ENCODE measurements at places on chromosomes 7 and 10. TPM values are rescaled to one million over a fixed set of nuclear protein-coding genes. Genes with fewer than 3 reads are reported as not detected.

The RPP38 gene
- 9.4 TPM for total RNA-seq

The AKR1C4 gene
- not detected for total RNA-seq

GRCh38 chr7:142485617-142486226 lies 227.9 kb upstream of the PRSS58 start:
- DNase-seq, result no peak

- no peak for DNase-seq
These were observed 287.8 kb upstream of the CDC14C start for GRCh38 chr7:48636391-48637015.

- no peak for DNase-seq
These were observed 578.6 kb upstream of the FOXK1 start for GRCh38 chr7:4103352-4104091.

DNA sequence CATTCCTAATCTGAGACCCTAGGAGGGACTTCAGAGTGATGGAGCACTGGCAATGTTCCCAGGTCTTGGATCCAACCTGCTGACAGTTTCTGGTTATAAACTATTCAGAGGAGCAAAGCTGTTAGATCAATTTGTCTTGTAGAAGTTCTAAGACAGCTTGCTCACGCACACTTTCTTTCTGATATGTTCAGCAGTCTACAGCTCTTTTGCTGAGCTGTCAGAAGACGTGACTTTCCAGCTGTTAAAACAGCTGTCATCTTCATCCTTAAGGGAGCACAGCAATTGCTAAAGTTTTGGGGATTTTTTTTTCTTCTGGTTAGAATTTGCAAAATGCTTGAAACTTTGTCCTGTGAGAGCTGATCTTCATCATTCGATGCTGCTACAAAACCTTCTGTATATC lies 823.1 kb downstream of the SORCS1 start:
- no peak for DNase-seq

DNA sequence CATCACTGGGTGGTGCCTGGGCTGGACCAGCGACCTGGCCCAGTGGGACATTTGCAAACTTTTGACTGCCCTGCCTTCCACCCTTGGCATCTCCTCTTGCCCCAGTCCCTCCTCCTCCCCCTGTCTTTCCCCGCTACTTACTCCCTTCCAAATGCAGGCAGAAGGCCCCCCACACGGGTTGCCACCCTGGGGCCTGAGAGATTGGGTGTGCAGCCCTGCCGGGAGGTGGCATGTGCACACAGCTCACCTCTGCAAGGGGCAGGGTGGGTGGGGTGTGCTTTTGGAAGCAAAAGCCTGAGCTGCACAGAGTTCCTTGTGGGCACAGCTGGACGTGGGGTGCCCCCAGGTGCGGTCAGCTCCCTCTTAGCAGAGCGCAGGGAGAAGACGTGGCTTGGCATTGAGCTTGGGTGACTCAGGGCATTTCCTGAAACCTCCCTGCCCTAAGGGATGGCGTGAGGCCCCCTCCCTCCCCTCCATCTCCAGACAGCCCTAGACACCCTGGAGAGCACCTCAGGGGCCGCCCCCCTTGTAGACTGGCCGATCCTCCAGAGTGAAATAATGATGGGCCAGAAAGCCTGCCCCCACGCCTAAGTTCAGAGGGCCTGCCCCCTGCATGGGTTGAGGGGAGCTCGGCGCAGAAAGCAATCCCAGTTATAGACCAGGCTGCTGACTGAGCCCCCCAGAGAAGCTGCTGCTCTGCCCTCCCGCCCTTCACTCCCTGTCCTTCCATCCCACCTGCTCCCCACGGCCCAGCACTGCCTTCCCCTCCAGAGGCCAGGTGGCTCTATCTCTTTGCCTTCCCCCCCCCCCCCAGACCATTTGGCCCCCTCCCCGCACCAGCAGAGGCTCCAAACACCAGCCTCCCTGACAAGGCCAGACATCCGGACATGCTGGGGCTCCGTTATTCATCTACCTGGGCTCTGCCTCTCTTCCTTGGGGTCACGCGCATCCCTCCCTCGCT lies 2.3 kb upstream of the SHH start:
- no peak for DNase-seq

GRCh38 chr7:49523870-49524269 lies 249.6 kb upstream of the VWC2 start:
- no peak for DNase-seq

The ABCB1 gene
- total RNA-seq, result 12.2 TPM

GRCh38 chr7:49852619-49853462 lies 79.4 kb downstream of the VWC2 start:
- DNase-seq, result no peak

DNA sequence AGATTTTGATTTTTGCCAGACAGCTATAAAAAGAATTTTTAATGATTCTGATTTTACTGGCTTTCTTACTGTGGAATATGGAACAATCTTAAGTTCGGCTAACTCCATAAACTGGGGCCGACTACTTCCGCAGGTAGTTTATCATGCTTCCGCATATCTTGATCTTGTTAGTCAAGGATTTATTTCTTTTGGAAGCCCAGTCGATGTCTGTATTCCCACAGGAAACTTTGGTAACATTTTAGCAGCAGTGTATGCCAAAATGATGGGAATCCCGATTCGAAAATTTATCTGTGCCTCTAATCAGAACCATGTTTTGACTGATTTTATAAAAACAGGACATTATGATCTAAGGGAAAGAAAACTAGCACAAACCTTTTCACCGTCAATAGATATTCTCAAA lies 8.1 kb downstream of the THNSL1 start:
- no peak for DNase-seq

DNA sequence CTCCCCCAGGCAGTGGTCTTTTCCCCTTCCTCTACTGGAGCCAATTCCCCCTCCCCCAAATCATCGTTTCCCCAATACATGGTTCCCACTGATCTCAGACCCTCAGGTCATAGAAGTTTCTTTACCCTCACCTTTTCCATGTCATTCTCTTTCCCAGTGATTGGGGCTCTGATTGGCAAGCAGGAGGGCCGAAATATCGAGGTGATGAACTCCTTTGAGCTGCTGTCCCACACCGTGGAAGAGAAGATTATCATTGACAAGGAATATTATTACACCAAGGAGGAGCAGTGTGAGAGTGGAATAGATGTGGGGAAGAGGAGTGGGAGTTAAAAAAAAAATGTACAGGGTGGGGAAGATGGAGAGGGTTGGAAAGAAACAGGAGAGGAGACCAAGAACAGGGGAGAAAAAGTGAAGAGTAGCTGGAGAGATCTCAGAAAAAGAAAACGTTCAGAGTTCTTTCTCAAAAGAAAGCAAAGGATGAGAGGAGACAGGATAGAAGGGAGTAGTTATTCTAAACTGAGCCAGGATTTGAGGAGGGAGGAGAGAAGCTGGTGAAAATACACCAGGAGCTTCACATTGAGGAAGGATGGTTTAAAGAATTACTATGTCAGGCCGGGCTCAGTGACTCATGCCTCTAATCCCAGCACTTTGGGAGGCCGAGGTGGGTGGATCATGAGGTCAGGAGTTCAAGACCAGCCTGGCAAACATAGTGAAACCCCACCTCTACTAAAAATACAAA lies 858 bp downstream of the COPS6 start:
- DNase-seq, result no peak

The INPP5F gene
- 19.8 TPM for total RNA-seq

GRCh38 chr10:35889971-35890675 lies 248.0 kb upstream of the FZD8 start:
- DNase-seq, result no peak

GRCh38 chr7:116801092-116801710 lies 61.2 kb upstream of the CAPZA2 start:
- no peak for DNase-seq

The PNLIP gene
- not detected for total RNA-seq

DNA sequence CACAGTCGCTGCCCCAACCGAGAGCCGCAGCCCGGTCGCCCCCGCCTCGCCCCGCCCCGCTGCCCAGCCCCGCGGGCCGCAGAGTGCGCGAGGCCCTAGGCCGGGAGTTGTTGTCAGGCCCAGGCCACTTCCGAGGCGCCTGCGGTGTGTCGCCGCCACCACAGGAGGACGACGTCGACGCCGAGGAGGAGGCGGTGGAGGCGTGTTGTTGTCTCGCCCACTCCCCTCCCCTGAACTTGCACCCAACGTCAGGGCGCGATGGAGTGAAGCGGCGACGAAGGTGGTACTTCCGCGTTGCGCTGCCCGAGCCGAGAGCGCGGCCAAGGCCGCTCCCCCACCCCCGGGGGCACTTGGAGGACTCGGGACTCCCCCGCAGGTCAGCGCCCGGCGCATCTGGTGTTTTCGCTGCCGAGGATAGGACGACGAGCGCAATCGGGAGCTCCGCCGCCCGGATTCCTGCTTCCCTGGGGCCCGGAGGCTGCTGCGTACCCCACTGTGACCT lies at the start of gene CDK13:
CDK13 (plus strand) TSS at position 286 of the 502 bp plus-strand sequence. CDS start 386 bp downstream, outside the sequence.
- peak; percentile 31 for DNase-seq

The RHEB gene
- total RNA-seq, result 124 TPM

DNA sequence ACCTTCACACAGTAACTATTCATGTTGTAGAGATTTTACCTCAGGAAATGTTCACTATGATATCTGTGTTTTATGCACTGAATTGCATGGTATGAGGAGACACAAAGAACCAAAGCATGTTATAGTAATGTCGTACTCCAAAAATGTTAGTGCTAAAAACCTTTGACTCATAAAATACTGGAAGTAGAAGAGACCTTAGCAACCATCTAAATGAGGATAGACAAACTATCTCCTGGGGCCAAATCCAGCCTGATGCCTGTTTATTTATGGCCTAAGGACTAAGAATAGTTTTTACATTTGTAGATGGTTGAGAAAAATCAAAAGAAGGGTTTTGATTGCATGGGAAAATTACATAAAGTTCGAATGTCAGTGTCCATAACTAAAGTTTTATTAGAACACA lies 535.1 kb downstream of the INHBA start:
- DNase-seq, result no peak

DNA sequence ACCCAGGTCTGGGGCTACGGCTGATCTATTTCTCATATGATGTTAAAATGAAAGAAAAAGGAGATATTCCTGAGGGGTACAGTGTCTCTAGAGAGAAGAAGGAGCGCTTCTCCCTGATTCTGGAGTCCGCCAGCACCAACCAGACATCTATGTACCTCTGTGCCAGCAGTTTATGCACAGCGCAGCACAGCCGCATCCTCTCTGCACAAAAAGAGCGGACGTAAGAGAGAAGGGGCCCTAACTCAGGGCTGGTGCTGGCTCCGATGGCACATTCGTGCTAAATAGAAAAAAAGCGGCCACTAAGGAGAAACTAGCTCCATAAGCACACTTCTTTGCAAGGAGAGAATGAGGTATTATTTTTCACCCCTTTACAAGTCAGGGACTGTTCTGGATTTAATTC lies 28.3 kb upstream of the PRSS1 start:
- no peak for DNase-seq

- no peak for DNase-seq
These were observed 4.2 kb downstream of the NPSR1 start for GRCh38 chr7:34662058-34662708.

The SLC18A2 gene
- 0.93 TPM for total RNA-seq

GRCh38 chr10:132865851-132866600 lies 76.3 kb downstream of the CFAP46 start:
- DNase-seq, result no peak

- no peak for DNase-seq
These were observed 322.9 kb downstream of the PTEN start for GRCh38 chr10:88186335-88186734.

The TBXAS1 gene
- 22.2 TPM for total RNA-seq

DNA sequence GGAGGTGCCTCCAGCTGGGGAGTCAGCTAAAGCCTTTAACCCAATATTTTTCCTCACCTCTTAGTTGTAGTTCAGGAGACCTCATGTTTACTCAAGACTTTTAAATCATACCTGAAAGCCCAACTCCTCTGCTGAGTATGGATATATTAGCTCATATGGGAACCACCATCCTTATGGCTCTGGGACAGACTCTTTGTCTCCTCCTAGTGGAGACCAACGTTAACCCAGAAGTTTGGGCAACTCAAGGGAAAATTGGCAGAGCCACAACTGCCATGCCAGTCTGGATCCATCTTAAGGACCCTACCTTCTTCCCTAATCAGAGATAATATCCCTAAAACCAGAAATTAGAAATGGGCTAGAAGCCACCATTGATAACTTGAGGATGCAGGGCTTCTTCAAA lies 80.8 kb downstream of the TMEM106B start:
- no peak for DNase-seq

GRCh38 chr7:100604976-100605911 lies 3.1 kb downstream of the PCOLCE start:
- DNase-seq, result no peak

DNA sequence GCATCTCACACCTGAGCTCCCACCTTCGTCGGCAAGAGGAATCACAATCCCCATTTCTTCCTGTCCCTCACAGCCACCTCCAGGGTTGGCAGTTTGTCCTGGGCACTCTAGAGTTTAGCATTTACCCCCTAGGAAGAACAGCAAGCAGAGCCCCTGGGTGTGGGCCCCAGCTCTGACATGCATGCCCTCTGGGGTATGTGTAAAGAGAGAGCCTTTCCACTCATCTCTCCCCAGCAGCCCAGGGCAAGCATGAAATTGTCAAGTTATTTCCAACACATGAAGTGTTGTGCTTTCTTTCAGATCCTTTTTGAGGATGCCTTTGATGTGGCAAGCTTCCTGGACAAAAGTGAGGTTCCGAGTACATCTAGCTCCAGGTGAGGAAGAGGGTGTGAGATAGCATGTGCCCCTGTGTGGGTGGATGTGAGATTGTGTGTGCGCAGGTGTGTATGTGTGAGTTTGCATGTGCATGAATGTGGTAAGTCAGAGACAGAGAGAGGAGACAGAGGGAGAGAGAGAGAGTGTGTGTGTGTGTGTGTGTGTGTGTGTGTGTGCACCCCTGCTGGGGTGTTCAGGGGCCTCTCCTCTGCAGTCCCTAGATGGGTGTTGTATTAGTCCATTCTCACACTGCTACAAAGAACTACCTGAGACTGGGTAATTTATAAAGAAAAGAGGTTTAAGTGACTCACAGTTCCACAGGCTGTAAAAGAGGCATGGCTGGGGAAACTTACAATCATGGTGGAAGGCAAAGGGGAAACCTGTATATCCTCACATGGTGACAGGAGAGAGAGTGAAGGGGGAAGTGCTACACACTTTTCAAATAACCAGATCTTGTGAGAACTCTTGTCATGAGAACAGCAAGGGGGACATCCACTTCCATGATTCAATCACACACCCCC lies 18.1 kb downstream of the STRA8 start:
- DNase-seq, result no peak

The SMKR1 gene
- total RNA-seq, result not detected

DNA sequence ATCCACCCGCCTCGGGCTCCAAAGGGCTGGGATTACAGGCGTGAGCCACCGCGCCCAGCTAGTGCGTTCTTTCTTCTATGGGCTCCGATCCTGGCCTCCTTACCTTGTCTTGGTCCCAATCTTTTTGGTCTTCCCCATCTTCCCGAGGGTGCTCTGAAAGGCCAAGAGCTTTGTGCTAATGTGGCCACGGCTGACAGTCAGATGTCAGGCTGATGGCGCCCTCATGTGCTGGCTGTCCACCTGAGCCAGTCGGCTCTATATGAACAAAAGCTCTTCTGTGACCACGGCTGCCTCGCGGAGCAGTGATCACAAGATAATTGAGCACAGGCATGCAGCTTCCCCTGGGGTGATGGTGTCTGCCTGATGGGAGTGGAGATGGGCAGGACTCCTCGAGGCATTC lies 11.0 kb upstream of the AHCYL2 start:
- no peak for DNase-seq

GRCh38 chr7:45122975-45123860 lies 11.7 kb upstream of the TBRG4 start:
- DNase-seq, result no peak

GRCh38 chr7:25725451-25725850 lies 426.5 kb upstream of the NFE2L3 start:
- no peak for DNase-seq

The ASB15 gene
- not detected for total RNA-seq

GRCh38 chr7:118252087-118252486 lies 27.6 kb downstream of the ANKRD7 start:
- no peak for DNase-seq

GRCh38 chr7:143023047-143023446 lies 3.9 kb downstream of the OR9A2 start:
- no peak for DNase-seq

GRCh38 chr10:127990846-127991542 lies 84.1 kb downstream of the PTPRE start:
- no peak for DNase-seq

All from omental fat pad (tissue), 4 donors.